ENCODE measurements at places on chromosomes 4 and X.

- DNase-seq = peak; percentile 42
Measured at GRCh38 chr4:144449611-144450010, 196.3 kb upstream of the HHIP start.

- DNase-seq = no peak
Measured at GRCh38 chrX:39802354-39802753, 295.4 kb downstream of the BCOR start.

GRCh38 chr4:28443801-28444412 lies 1583.3 kb downstream of the STIM2 start:
- peak; percentile 1 for DNase-seq

DNA sequence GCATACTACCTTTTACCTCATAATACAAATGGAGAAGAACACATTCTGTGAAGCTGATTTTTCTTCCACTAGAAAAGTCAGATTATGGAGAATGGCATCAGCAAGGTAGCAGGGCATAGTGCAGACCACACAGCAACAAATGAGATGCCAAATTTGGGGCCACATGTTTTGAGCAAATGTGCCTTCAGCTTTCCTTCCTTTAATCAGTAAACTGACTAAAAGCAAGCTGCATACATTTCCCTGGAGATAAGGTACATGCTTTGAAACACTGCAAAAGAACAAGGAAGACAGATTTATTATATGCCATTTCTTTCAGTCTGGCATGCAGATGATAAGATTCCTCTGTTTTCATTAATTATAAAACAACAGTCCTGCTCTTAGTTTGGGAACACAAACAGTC lies 67.1 kb upstream of the GUCY1A1 start:
- peak; percentile 43 for DNase-seq

- DNase-seq = peak; percentile 73
Measured at GRCh38 chr4:113760795-113761619, 531 bp downstream of the CAMK2D start.
